ENCODE measurements at places on chromosomes 7 and 10. TPM values are rescaled to one million over a fixed set of nuclear protein-coding genes. Genes with fewer than 3 reads are reported as not detected.

Gene NDUFA5
- 111 TPM for polyA plus RNA-seq

Gene FKBP6
- 0.23 TPM for polyA plus RNA-seq

Gene SPAG6
- 7.7 TPM for polyA plus RNA-seq

DNA sequence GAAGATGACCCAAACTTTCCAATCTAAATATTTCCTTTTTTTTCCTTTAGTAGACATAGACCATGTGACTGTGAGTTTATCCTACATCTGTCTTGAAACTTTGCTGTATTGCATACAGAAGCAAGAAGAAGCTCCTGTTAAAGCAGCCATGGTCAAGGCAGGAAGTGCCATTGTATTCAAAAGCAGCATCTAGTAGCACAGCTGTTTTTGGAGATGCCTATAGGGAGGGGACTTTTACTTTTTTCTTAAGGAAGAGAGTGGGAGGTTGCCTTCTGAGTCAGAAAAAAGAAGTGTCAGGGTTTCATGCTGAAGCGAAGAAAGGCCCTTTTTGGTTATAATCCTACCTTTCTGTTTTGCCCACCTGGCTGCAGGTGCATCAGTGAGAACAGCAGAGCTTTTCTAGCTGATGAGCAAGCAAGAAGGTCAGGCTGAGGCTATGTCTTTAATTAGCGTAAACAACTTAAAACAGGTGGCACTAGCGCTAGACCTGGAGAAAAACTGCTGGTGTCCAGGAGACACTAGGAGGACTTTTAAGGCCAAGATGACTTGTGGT is 234.1 kb upstream of the AGK start:
- DNase-seq = no peak

Gene VAX1
- not detected for polyA plus RNA-seq

DNA sequence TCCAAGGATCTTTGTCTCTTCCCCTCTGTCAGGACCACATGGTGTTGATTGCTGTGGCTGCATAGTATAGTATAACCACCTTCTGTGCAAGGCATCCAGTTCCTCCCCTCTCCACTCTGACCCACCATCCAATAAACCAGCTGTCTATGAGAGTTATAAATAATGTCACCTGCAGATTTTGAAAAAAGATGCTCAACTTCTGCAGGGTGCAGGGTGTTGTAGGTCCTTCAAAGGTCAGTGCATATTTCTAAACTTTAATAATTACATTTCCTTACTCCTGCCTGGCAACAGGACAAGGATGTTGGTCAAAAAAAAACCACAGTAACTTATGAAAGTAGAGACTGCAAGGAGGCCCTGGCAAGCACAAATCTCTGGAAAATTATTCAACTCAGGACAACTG is 166.2 kb downstream of the PKD1L1 start:
- no peak for DNase-seq

DNA sequence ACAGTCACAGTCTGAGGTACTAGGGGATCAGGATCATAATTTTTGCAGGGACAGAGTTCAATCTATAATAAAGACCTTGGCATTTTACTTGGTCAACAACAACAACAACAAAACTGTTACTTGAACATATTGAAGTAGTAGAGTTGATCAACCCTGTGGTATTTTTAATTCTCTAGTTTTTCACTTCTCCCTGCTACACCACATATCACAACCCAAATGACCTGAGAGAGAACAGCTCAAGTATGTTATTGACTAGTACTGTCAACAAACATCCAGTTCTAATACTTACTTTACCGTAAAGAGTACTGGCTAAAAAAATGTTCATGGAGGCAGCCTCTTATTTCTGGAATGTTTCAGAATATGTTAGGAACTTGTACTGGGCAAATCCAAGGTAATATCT is 90.5 kb upstream of the FAM3C start:
- DNase-seq = no peak

- DNase-seq = no peak
Observed at GRCh38 chr7:90648107-90648506, 52.0 kb downstream of the CDK14 start.

Gene KBTBD2
- 35.1 TPM for polyA plus RNA-seq

GRCh38 chr7:68542831-68543230 is 1055.4 kb upstream of the AUTS2 start:
- no peak for DNase-seq

Gene SLC18A3
- polyA plus RNA-seq = not detected

Gene SPDYE11
- polyA plus RNA-seq = 0.20 TPM

Gene HYAL4
- polyA plus RNA-seq = 0.05 TPM

Gene OPTN
- polyA plus RNA-seq = 30.3 TPM

- DNase-seq = no peak
Observed at GRCh38 chr7:94069162-94069739, 65.1 kb upstream of the BET1 start.

- no peak for DNase-seq
Observed at GRCh38 chr7:149765399-149766121, 7.8 kb downstream of the ZNF467 start.

GRCh38 chr7:47540387-47541350 is 41.2 kb downstream of the TNS3 start:
- no peak for DNase-seq

DNA sequence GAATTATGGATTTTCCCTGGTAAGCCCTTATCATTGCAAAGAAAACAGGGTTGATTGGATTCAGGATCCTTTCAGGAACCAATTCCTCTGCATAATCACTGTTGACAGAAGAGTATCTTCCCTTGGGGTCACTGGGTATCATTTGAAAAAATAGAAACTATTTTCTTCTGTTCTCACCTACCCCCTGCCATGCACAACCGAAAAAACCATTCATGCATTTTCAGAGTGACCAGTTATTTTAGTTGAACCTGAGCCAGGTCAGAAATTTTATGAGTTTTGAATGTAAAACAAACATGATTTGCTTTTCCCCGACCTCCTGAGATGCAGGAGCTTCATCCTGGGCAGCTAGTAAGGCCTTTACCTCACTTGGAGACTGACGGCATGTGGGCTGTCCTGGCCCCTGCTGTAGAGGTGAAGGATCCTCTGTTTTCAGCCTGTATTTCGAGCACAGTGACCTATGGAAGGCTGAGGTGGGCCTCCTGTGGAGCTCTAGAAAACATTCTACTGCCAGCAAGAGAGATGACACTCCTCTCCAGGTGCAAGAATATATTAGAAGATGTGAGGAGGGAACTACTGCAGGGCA is 30.1 kb downstream of the TMEM178B start:
- no peak for DNase-seq

DNA sequence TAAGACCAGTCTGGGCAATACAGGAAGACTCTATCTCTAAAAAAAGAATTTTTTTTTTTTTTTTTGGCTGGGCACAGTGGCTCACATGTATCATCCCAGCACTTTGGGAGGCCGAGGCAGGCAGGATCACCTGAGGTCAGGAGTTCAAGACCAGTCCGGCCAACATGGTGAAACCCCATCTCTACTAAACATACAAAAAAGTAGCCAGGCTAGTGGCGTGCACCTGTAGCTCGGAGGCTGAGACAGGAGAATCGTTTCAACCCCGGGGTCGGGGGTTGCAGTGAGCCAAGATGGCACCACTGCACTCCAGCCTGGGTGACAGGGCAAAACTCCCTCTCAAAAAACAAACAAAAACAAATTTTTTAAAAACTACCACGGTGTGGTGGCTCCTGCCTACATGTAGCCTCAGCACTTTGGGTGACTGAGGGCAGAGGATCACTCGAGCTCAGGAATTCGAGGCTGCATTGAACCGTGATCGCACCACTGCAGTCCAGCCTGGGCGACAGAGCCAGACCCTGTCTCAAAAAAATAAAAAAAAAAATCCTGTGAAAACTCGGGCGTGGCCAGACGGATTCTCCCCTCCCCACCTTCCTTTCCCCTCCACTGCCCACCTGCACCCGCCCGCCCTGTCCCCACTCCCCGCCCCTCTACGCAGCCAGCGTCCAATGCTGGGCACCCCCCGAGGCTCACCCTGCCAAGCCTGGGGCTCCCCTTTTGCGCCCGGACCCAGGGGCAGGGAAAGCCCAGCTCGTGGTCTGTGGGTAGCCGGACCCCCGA is 745 bp upstream of the ORAI2 start:
- DNase-seq = no peak

GRCh38 chr7:92766461-92767003 is 69.8 kb downstream of the CDK6 start:
- DNase-seq = no peak

Gene OR2A42
- polyA plus RNA-seq = 0.34 TPM

Gene TLX1
- polyA plus RNA-seq = not detected

DNA sequence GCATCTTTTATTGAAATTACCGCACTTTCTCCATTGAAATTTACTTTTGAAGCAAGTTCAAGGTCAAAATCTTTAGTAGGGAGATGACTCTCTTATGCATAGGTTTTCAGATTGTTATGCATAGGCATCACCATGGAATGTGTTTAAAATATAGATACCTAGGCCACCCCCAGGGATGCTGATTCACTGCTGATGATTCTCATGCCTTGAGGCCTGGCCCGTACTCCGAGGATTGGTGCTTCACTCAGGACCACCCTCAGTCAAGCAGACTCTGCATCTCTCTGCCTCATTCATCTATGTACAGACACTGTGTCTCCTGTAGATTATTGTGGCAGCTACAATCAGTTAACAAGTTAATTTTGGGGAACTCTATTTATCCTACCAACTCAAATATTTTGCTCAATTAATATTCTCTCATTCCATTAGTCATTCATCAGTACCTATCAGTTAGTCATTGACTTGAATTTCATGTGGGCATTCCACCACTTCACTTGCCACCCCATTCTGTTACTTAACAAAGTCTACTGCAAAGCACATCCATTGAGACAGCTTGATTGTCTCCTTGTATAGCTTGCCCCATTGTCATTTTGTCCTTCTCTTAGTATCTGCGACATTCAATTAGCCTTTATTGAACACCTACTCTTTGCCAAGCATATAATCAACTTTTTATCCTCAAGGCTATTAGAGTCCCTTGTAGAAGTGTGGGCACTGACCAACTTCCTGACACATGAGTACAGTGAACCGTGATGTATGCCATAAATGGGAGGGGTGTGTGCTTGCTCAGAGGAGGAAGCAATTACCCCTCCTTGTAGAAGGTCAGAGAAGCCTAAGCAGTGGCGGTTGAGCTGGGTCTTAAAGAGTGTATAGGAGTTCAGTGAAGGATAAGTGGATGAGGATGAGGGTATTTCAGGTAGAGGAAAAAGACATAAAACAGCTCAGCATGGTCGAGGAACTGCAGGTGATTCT is 255.6 kb upstream of the BMPER start:
- DNase-seq = no peak

Gene HEPACAM2
- polyA plus RNA-seq = not detected

Gene ASB15
- 5.6 TPM for polyA plus RNA-seq

- no peak for DNase-seq
Observed at GRCh38 chr10:97718178-97718577, 4.6 kb downstream of the MARVELD1 start.

GRCh38 chr7:8753355-8753754 is 319.9 kb downstream of the NXPH1 start:
- DNase-seq = no peak

Gene OPN4
- polyA plus RNA-seq = 1.9 TPM

DNA sequence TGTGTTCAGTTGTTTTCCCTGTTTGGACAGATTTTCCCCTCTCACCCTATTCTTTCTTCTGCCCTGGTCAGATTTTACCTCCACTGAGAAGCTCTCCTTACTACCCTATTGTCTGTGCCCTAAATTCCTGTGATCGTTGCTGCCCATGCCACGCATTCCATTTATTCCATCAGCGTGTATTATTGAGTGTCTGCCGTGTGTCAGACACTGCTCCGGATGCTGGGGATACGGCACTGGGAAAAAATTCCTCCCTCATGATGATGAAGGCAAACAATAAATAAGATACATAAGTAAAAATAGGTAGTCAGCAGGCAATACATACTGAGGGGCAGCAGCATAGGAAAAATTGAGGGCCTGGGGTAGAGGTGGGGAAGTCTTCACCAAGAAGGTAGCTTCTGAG is 86.8 kb downstream of the FANK1 start:
- DNase-seq = no peak

DNA sequence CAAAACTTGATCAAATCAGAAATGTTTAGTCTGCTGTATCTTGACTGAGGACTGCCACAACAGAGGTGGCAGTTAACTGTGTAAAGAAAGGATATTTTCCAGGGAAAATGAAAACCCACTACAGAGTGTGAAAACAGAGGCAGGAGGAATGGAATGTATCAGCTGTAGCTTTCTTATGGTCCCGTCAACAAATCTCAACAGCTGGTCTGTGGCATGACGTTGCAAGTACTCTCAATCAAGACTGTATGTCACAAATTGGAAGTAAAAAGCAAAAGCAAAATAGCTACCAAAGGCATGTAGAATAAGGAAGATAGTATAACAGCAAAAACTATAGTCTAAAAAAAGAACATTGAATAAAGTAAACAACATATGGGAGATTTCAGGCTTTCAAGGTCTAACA is 123.5 kb downstream of the KMT2C start:
- DNase-seq = no peak

Gene LRRN3
- polyA plus RNA-seq = 7.0 TPM

GRCh38 chr10:60735244-60735643 is 43.0 kb upstream of the CDK1 start:
- DNase-seq = no peak

GRCh38 chr10:68633816-68634466 is 73.8 kb downstream of the TET1 start:
- no peak for DNase-seq

Gene CALML5
- not detected for polyA plus RNA-seq
